Spinal cord (tissue), 10 donors: ENCODE measurements at places on chromosomes 5 and 9. TPM values are rescaled to one million over a fixed set of nuclear protein-coding genes. Genes with fewer than 3 reads are reported as not detected.

RCL1 gene
- total RNA-seq, result 32.0 TPM

- no peak for DNase-seq
Observed at GRCh38 chr9:115946530-115946929, 207.1 kb upstream of the PAPPA start.

DNA sequence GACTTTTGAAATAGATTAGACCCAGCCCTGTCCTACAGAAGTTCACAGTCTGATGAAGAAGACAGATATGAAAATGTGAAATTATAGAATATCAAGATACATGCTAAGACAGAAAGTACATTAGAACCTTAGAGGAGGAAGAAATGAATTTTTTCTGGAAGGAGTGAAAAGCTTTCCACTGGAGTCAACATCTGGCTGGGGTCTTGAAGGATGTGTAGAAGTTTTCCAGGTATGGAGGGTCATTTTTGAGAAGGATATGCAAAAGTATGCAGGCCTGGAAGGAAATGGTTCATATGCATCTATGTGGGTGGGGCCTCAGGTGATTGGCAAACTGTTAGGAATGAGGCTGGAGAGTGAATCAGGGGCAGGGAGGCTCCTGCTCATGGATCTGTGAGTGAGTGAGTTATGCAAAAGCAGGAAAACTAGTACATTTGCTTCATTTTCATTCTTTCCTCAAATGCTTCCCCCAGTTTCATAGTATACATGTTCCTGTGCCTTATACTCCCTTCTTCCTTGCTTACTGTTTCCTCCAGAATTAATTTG is 142.3 kb downstream of the GRIA1 start:
- no peak for DNase-seq

DNA sequence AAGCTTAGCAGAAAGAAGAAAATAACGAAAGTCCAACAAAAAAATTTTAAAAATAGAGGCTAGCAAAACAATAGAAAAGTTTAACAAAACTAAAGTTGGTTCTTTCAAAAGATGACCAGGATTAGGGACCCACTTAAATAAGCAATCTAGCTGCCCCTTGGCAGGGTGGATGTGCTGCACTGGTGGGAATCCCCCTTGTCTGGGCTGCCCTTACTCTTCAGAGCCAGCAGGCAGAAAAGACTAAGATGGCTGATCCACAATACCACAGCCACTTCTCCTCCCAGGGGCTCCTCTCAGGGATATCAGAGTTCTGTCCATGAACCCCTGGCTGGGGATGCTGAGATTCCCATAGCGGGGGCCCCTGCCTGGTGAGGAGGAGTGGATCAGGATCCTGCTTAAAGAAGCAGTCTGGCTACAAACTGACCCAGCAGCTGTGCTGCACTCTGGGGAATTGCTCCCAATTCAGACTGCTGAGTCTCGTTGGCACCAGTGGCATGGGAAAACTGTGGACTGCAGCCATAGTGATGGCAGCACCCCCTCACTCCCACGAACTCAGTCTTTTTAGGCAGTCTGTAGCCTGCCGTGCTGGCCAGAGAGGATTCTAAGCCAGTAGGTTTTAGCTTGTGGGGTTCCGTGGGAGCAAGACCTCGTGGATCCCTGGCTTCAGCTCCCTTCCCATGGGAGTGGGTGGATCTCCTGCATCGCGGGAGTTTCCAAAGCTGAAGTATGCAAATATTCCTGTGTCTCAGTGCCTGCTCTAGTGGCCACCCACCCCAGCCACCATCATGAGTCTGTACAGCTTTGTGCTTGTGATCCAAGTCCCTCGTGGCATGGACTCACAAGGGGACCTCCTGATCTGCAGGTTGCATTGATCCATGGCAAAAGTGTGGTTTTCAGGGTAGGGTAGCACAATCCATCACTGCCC is 2.9 kb upstream of the INSL6 start:
- no peak for DNase-seq

DNA sequence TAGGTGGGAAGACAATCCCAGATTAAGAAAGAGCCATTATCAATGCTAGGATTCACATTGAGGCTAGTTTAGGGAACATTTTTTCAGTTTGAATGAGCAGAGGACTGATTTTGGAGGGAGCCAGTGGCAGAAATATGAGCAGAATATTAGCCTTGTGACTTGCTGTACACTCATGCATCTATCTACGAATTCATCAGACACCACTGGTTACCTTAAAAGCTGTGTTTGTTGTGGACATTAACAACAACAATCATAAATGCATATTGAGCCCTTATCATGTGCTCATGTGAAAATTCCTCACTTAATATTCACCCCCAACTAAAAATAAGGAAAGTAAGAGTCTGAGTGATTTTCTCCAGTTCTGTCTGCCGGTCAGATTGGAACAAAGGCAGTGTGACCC is 9.9 kb upstream of the SH3TC2 start:
- no peak for DNase-seq

SMIM33 gene
- not detected for total RNA-seq

DNA sequence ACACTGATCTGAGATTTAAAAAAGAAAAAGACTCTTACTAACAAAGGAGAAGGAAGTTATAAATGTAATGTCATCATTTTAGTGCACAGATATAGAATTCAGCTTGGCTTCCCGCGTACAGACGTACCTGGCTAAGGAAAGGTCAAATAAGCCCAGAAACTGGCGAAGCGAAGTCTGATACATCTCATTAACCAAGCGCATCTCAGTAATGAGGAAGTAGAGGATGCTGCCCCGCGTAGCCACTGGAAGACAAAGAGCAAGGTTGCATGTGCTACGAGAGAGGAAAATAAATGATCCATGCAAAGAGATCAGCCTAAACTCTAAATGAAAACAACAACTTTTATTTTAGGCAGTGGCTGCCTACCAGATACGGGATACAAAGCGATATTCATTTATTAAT is 208.8 kb downstream of the DNAH5 start:
- DNase-seq, result no peak

- DNase-seq, result no peak
Observed at GRCh38 chr5:82045554-82046275, 73.9 kb downstream of the ATG10 start.

GRCh38 chr5:11477786-11478185 is 426.5 kb downstream of the CTNND2 start:
- DNase-seq, result no peak

DNA sequence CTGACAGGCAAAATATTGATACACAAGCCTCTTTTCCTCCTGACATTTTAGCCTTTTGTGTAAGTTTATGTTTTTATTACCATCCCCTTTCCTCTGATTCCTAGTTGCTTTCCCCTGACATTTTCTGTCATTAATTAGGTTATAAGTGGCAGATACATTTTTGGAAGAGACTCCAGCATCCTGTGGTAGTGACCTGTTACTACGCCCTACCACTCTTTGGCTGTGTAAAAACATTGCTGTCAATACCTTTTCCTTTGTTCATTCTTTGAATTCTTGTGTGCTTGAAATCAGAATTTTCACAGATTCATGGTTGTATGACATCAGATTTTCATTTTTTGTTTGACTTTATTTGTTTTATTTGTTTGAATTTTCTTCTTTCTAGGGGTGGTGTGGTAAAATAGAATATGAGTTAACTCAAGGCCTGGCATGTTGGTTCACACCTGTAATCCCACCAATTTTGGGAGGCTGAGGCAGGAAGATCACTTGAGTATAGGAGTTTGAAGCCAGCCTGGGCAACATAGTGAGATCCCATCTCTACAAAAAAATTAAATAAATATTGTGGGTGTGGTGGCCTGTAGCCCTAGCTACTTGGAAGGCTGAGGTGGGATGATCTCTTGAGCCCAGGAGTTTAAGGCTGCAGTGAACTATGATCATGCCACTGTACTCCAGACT is 43.4 kb downstream of the UBE2R2 start:
- DNase-seq, result no peak

GRCh38 chr5:1500411-1501091 is 23.2 kb downstream of the LPCAT1 start:
- DNase-seq, result peak; percentile 44

GRCh38 chr5:61767231-61768080 is 435.4 kb downstream of the ZSWIM6 start:
- no peak for DNase-seq

DNA sequence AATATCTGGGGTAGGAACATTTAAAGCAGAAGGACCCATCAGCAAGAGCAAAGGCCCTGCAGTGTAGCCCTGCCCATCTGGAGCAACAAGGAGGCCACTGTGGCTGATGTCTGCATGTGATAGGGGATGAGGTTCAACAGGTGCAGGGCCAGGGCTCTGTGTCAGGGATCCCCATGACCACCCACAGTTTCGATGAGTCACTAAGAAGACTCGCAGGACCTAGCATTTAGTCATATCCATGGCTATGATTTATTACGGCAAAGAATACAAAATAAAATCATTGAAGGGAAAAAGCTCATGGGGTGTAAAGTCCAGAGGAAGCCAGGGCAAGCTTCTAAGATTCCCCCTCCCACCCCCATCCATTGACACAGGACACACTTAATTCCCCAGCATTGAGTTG is 188.6 kb downstream of the ADGRV1 start:
- no peak for DNase-seq

- DNase-seq, result no peak
Observed at GRCh38 chr5:80387063-80387768, 20.6 kb upstream of the ZFYVE16 start.

MAMDC2 gene
- total RNA-seq, result 6.3 TPM

DAPK1 gene
- total RNA-seq, result 77.1 TPM

- DNase-seq, result no peak
Observed at GRCh38 chr9:96688187-96688586, 33.1 kb upstream of the PRXL2C start.

CDH9 gene
- 3.2 TPM for total RNA-seq

CSF1R gene
- total RNA-seq, result 16.8 TPM

DNA sequence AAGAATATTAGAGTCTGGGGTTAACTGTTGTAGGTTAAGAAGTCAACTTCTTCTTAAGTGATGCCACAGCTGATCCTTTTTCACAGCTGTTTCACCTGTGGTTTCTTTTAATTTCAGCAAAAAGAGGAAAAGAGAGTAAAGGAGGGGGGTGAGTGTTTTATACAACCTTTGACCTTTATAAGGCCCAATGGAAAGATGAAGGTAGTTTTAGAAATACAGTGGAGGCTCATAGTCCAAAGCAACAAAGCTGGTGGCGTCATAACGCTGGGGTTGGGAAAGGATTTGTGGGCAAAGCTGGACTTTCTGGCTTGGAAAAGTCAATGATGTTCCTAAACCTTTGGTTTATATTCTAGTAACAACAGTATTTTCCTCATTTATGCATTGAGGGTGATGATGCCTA is 49.5 kb downstream of the RCL1 start:
- DNase-seq, result no peak

- DNase-seq, result no peak
Observed at GRCh38 chr5:147796556-147797308, 14.2 kb upstream of the JAKMIP2 start.

NR4A3 gene
- total RNA-seq, result 4.0 TPM

GRCh38 chr5:34505731-34506130 is 150.4 kb upstream of the RAI14 start:
- DNase-seq, result peak; percentile 47

KIAA0825 gene
- 12.7 TPM for total RNA-seq

TTC39B gene
- 13.6 TPM for total RNA-seq

DNA sequence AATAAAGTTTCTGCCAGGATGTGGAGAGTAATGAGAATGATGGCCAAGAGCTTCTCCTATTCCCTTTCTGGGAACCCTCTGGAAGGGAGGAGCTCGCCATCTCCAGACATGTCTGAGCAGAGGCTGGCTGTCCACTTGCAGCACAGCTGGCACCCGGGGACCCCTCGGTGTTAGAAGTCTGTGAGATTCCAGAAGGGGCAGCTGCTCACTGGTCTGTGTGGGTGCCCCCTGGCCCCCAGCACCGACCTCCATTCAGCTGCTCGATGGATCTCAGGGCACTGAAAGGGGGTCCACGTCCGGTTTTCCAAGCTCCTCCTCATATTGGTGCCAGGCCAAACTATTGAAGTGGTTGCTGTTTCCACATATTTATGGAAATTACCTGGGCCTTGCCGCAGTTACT is 3.6 kb upstream of the FAM163B start:
- no peak for DNase-seq

- DNase-seq, result no peak
Observed at GRCh38 chr5:128426090-128426534, 111.9 kb downstream of the FBN2 start.

INSYN2B gene
- 3.9 TPM for total RNA-seq

PTGR1 gene
- 53.1 TPM for total RNA-seq

PCDHB4 gene
- 4.1 TPM for total RNA-seq

DNA sequence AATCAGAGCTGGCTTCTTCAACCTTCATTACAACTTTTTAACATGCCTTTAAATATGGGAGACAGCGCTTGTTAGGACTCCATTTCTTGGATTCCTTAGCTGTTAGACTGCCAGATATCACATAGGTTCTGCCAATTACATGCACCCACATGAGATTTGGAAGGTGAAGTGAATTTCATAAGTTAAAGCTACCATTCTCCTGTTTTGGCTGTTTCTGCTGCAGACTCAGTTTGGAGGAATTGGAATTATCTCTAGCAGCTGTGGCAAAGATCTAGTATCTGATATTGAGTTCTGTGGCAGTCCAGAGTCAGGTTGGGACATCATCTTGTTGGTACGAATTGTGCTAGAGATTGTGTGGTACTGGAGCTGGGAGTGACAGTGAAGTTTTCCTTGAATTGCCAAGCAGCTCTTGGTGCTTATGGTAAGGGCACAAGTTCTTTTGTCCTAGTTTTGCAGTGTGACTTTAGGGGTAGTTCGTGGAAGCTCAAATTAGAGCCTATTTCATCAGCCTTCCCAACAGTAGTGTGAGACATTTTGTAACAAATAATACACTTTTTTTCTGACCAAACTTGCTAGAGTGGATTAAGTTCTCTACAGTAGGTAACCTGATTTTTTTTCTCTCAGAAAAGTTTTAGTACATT is 9.1 kb upstream of the PJA2 start:
- no peak for DNase-seq

COL5A1 gene
- total RNA-seq, result 97.1 TPM
